ENCODE measurements at places on chromosomes 11 and 22.

- DNase-seq, result no peak
These were observed 112.1 kb upstream of the DRD2 start for GRCh38 chr11:113587308-113587739.

- DNase-seq, result no peak
These were observed 7.5 kb upstream of the MIEF1 start for GRCh38 chr22:39494471-39495120.

GRCh38 chr22:43273902-43274484 lies 69.2 kb downstream of the SCUBE1 start:
- DNase-seq, result no peak

DNA sequence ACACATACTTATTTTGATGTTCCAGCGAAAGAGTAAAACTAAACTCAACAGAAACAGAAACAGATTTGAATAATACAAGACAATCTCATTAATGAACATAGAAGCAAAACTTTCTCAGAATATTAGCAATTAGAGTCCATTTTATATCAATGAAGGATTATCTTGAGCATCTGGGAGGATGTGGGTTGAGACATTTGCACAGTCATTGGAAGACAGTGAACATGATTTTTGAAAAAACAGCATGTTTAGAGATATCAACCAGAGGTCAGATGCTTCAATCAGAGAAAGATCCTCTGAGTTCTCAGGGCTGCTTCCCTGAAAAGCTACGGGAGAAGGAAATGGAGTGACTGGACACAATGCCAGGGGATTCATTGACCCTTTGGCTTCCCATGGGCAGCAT lies 35.9 kb upstream of the VPREB1 start:
- DNase-seq, result no peak

DNA sequence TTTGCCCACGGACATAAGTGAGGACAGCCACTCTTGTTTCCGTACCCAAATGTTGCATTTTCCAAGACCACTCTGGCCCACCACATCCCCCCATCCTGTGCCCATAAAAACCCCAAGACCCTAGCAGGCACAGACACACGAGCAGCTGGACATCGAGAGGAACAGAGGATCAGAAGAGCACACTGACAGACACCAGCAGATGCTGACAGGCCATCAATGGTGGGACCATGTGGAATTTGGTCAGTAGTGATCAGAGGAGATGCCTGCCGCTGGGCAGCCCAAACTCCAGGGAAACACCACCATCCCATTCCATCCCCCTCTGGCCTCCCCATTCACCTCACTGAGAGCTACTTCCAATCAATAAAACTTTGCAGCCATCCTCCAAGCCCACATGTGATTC lies 87.0 kb downstream of the DLG2 start:
- DNase-seq, result no peak

GRCh38 chr22:36579441-36579840 lies 50.5 kb upstream of the EIF3D start:
- DNase-seq, result no peak

DNA sequence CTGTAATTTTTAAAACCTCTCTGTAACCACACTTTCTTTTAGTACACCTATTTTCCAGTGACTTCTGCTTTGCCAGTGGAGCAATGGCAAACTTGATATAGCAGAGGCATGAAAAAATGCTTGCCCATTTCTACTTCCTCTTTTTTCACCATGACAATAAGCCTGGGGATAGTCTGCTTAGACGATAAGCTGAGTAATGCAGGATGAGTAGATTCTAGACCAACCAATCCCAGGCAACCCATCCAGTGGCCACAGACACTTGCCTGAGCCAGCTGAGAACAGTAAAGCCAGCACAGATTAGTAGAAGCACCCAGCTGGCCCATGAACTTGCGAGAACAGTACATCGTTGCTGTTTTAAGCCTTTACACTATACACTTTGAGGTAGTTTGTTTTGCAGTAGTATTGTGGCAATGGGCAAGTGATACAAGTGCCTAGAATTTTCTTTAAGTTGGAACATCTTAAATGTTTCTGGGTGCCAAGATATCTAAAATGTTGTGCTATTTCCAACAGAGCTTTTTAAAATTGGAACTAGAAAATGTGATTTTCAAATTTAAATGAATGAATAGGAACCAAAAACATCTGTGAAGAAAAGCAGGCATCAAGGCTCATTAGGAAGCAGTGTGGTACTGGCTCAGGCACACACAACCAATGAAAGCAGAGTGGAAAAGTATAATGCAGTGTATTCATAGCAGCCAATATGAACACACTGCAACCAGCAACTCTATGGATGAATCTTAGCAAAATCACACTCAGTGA lies 37.7 kb downstream of the DDI1 start:
- no peak for DNase-seq

DNA sequence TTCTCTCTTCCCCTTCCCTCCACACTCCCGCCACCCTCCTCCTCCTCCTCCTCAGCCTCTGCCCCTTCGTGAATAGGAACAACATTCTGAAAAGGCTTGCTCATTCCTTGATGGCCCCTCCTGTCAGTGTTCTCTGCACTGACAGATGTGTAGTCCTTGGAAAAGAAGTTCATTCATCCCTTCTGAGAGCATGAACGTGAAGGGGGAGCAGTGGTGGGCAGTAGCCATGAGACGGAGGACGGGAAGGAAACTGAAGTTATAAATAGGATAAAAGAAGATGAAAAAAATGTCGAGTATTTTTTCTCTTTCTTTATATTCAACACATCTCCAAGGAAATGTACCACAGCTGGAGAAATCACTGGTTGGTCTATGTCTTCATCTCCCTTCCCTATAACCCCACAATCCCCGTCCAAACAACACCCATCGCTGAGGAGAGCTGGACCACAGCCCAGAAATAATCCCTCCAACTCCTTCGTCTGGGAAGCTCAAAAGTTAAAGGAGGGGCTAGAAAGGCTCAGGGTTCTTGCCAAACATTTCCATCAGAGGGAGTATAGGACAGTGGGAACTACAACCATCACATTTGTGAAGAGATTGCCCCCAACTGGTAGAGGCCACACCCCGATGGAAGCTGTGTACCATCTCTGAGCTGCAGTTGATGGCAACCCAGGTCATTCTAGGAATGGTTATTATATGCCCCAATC lies 33.5 kb downstream of the ETS1 start:
- no peak for DNase-seq

- no peak for DNase-seq
These were observed 5.0 kb upstream of the MYOD1 start for GRCh38 chr11:17714356-17714854.

DNA sequence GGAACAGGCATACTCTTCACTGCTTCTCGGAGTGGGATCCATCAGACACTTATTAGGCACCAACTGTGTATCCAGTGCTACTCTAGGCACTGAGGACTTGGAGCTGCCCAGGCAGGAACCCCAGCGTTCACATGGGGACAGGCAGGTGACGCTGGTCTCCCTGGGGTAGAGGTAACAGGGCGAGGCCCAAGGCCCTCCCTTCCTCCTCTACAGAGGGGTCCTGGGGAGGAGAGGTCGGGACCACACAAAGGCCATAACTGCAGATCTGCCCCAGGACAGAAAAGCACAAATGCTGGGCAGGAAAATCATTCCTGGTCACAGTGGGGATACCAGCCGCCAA lies 262.2 kb downstream of the BRD1 start:
- no peak for DNase-seq

GRCh38 chr22:28750471-28750881 lies 8.6 kb downstream of the HSCB start:
- DNase-seq, result no peak

DNA sequence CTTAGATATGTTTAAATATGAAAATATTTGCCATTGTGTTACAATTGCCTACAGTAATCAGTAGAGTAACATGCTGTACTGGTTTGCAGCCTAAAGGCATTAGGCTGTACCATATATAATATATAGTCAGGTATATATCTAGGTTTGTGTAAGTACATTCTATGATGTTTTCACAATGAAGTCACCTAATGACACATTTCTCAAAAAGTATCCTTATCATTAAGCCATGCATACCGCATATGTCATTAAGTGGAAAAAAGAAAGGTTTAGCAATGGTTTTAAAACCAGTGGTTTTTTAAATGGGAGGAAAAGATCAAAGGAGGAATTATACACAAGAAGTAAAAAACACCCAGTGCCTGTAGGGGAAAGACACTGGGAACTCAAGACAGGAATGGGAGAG lies 122.7 kb downstream of the RBFOX2 start:
- no peak for DNase-seq

DNA sequence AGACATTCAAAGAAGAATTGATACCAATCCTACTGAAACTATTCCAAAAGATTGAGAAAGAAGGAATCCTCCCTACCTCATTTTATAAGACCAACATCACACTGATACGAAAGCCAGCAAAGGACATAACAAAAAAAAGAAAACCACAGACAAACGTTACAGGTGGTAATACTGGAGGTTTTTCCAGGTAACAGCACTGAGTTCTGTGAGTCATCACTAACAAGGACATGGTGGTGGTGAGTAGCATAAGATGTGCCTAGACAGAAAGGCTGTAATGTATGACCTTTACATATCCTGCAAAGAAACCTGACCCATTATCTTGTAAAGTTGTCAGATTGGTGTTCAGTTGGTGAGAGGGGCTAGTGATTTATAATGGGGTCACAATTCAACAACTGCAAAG lies 15.3 kb downstream of the OR9G1 start:
- DNase-seq, result no peak

DNA sequence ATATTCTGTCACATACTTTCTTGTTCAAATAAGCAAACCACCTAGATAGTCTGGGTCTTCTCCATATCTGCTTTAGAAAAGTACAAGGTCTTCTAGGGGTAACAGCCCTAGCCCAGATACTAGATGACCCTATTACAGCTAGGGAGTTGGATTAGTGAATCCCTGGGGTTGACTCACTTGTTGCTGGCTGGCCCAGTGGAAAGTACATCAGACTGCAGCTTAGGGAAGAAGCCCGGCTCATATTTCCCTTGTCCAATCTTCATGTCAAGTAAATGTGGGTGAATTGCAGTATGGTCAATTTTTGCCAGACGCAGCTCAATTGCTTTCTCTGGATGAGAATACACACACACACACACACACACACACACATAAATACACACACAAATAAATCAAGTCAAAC lies 79.1 kb upstream of the SCUBE2 start:
- no peak for DNase-seq

DNA sequence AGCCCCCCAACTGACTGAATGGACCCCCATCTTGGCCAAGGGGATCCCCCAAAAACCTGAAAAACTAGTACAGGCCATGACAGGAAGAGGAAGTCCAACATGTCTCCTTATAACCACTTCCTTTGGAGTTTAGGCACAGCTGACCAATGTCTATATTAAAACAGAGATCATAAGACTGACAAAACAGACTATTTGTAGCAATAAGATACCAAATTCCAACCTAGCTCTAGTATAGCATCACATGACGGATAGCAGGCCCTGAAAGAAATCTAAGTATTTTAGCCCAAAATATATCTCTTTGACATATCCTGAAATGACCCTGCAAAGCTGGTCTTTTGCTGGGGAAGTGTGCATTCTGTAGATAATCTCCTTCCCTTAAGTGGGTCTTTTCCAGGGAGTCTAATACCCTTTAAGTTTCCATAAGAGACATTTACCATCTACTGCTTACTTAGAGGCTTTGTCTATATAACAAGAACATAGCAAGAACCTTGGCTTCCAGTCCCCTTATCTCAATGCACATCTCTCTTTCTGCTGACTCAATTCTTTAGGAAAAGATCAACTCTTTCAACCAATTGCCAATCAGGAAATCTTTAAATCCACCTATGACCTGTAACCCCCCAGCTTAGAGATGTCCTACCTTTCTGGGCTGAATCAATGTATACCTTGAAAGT lies 34.9 kb upstream of the ACER3 start:
- no peak for DNase-seq

DNA sequence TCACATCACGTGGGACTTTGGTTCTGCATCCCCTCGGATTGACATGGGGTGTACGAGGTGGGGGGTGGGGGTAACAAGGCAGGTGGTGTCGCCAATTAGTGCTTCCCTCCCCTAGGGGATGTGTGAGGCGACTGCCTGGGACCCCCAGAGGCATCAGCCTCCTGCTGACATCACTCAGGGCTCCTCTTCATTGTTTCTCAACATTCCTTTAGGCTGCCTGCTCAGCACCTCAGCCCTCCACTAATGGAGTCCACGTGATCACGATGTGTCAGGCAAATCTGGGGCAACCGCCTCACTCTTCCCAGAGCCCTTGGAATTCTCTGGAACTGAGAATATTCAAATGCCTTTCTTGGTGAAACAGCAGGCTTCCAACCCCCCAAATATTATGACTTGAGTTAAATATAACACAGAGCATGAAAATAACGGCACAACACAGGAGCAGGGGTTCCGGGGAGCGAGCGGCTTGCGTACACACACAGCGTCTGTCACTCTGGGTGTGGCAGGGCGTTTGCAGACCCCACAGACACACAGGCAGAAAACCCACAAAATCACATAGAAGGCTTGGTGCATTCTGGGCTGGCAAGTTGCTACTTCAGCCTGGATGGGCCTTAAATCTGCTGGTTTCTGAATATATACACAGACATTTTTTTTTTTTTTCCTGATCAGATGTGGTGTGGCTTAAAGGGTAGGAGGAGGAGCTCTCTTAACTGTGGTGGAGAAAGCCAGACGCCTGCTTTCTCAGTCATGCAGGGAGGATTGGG lies 170.1 kb upstream of the CADM1 start:
- DNase-seq, result no peak

DNA sequence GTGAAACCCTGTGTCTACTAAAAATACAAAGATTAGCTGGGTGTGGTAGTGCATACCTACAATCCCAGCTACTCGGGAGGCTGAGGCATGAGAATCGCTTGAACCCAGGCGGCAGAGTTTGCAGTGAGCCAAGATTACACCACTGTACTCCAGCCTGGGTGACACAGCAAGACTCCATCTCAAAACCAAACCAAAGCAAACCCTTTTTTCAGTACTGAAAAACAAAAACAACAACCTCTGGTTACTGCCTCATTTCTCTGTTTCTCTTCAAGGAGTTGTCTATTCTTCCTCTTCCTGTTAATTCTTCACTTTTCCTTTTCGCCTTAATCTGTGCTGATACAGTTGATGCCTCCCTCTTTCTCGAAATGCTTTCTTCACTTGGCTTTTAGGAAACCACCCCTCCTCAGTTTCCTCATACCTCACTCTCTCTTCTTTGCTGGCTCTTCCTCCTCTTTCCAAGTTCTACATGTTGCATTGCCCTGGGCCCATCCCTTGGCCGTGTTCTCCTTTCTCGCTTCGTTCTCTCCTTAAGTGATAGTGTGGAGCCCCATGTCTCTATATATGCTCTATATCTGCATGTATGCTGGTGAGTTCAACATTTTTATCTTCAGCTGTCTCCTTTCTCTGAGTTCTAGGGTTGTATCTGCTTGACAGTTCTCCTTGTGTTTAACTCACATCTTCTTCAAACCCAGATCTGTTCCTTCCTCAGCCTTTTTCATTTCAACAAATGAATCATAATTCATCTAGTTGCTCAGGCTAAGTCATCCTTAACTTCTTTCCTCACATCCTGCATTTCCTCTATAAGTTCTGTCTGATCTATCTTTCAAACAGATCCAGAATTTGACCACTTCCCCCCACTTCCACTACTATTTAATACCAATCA lies 37.1 kb downstream of the NUCB2 start:
- no peak for DNase-seq

- DNase-seq, result no peak
These were observed 23.3 kb downstream of the ZBTB16 start for GRCh38 chr11:114082767-114083181.
